ENCODE measurements at places on chromosomes 1 and 21.
A peak's percentile ranks its signal among the peaks of the same experiment; 100 is the strongest.

DNA sequence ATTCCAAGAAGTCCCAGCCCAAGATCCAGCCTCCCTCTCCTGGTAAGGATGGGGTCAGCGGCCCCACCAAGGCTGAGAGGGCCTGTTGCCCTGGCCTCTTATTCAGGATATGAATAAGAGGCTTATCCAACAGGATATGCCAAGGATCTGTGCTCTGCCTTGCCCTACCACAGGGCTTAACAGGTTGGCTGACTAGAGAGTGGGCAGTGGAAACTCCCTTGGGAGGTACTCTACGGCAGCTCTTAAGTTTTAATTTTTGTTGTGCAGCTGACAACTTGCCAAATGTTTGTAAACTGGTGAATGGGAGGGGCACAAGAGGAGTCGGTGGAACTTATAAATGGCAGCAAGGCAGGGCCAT lies 16.5 kb upstream of the PIGV start:
- no peak for DNase-seq

DNA sequence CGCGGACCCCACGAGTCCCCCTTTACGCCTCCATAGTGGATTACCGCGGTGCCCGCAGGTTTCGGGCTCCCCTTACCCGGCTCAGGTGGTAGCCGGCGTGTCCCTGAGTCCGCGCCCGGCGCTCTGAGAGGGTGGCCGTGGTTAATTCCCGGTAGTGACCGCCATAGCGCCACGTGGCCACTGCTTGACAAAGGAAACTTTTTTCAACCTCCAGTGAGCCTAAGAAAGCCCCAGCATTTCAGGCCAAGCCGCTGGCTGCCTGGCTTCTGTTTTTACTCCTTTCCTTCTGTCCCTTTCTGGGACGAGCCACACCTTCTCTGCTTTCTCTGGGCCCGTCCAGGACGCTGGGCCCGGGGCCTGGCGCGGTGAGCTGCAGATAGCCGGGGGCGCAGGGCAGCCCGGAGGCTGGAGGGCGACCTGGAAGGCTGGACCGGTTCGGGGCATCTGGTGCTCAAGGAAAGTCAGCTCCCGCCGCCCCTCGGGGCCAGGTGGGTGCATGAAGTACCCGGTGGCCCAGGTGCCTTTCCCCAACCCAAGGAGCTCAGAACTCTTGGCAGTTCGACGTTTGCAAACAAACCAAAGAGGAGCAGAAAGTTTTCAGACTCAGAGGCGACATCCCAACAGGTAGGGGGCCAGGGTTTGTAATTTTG lies 540 bp upstream of the C1orf198 start:
- DNase-seq: no peak

GRCh38 chr1:160580221-160580812 lies 1.0 kb upstream of the CD84 start:
- DNase-seq: no peak

DNA sequence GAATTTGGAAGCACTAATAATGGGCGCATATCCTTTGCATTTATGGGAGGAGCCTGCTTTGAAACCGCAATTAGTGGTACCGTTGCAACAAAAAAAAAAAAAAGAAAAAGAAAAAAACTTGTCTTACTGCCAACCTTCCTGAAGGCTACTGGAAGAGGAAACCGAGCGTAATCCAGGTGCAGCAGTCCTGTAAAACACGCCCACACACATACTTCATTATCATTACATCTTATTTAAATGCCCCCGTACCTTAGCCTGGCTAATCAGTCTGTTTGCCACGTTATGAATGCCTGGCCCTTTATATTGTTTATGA lies 686 bp upstream of the ZNF281 start:
- peak; percentile 9 for DNase-seq

DNA sequence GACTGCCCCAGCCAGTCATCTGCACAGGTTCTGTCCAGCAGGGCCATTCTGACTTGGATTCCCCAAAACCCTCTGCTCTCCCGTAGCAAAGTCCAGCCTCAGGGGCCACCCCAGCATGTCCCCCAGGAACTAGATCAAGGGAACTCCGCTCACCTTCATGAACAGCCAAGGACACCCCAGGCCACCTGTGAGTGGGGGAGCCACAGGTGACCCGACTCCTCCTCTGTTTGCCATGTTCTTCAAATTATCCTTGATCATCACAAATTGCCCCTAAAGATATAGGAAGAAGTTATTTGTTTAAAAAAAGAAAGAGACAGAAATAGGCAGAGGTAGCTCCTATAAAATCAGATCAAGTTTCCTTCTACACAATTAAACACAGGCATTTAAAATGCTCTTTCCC lies 475.0 kb downstream of the MATN1 start:
- no peak for DNase-seq

GRCh38 chr21:46422636-46423241 lies 36.0 kb upstream of the DIP2A start:
- DNase-seq: no peak

- no peak for DNase-seq
These were observed 174.6 kb downstream of the RWDD3 start for GRCh38 chr1:95408507-95409136.

- DNase-seq: no peak
These were observed 9.5 kb downstream of the CDC73 start for GRCh38 chr1:193131266-193131860.

GRCh38 chr1:25079048-25079447 lies 149.0 kb upstream of the RUNX3 start:
- no peak for DNase-seq

DNA sequence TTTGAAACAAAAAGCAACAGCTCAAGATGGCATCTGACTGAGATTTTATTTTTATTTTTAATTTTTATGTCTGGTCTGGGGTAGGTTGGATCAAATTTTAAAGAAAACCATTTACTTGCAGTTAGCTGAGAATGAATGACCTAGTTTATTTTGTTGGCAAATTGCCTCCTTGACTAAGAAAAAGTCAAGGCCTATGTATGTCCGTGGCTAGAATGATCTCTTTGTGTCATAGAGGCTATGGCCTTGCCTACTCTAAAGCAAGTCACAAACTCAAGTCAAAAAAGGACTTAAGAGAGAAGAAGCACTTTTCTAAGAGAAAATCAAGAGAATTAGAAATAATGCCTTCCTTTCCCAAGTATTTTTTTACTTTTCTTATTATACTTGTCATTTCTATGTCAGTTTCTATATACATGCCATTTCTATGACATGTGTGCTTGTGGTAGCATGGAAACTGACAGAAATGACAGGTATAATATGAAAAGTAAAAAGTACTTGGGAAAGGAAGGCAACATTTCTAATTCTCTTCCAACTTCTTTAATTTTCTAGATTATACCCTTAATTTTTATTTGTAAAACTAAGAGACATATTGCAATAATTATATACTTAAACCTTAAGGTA lies 136.7 kb downstream of the CENPF start:
- DNase-seq: no peak

GRCh38 chr1:54557671-54558355 lies 9.8 kb downstream of the ACOT11 start:
- DNase-seq: no peak

- DNase-seq: no peak
These were observed 51.1 kb downstream of the SLC16A1 start for GRCh38 chr1:112904831-112905261.

DNA sequence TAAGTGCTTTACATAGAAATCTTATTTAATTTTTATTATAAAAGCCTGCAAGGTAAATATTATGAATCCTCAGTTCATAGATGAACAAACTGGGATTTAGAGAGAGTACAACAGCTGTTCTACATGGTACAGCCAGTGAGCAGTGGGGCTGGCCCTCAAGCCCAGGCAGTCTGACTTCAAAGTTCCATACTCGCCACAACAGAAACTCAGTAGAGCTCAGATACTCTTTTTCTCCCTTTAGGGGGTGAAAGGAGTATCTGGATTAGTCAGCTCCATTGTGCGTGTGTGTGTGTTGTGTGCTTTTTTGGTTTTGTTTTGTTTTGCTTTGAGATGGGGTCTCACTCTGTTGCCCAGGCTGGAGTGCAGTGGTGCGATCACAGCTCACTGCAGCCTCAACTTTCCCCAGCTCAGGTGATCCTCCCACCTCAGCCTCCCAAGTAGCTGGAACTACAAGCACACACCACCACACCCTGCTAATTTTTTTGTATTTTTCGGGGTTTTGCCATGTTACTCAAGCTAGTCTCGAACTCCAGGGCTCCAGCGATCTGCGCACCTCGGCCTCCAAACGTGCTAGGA lies 378.5 kb downstream of the SMYD3 start:
- DNase-seq: no peak
